ENCODE measurements at places on chromosomes 16 and 17.

GRCh38 chr17:10698096-10698818 is 863 bp downstream of the ADPRM start:
- DNase-seq = peak; percentile 71

GRCh38 chr16:68022278-68022727 is 729 bp downstream of the DDX28 start:
- no peak for DNase-seq

DNA sequence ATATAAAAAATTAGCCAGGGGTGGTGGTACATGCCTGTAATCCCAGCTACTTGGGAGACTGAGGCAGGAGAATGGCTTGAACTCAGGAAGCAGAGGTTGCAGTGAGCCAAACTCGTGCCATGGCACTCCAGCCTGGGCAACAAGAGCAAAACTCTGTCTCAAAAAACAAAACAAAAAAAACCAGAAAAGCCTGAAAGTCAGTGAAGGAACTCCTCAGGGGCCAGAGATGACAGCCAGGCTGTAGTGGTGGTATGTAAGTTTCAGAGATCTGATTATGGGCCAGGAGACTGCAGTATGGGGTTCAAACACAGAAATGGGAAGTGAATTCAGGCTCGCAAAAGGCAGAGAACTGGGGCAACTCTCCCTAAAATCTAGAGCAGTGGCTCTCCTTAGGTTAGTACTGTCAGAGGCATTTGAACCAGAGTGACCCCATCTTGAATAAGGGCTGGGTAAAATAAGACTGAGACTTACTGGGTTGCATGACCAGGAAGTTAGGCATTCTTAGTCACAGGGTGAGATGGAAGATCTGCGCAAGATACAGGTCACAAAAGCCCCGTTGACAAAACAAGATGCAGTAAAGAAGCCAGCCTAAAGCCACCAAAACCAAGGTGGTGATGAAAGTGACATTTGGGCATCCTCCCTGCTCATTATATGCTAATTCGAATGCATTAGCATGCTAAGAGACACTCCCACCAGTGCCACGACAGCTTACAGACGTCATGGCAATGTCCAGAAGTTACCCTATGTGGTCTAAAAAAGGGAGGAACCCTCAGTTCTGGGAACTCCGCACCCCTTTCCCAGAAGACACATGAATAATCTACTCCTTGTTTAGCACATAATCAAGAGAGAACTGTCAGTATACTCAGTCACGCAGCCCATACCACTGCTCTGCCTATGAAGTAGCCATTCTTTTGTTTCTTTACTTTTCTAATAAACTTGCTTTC is 120.2 kb upstream of the XYLT1 start:
- DNase-seq = no peak

GRCh38 chr17:48973806-48974205 is 5.4 kb upstream of the GIP start:
- DNase-seq = no peak

- no peak for DNase-seq
These were observed 3.6 kb downstream of the PNMT start for GRCh38 chr17:39671651-39672521.

- no peak for DNase-seq
These were observed 8.7 kb upstream of the SYNGR2 start for GRCh38 chr17:78159575-78160158.

DNA sequence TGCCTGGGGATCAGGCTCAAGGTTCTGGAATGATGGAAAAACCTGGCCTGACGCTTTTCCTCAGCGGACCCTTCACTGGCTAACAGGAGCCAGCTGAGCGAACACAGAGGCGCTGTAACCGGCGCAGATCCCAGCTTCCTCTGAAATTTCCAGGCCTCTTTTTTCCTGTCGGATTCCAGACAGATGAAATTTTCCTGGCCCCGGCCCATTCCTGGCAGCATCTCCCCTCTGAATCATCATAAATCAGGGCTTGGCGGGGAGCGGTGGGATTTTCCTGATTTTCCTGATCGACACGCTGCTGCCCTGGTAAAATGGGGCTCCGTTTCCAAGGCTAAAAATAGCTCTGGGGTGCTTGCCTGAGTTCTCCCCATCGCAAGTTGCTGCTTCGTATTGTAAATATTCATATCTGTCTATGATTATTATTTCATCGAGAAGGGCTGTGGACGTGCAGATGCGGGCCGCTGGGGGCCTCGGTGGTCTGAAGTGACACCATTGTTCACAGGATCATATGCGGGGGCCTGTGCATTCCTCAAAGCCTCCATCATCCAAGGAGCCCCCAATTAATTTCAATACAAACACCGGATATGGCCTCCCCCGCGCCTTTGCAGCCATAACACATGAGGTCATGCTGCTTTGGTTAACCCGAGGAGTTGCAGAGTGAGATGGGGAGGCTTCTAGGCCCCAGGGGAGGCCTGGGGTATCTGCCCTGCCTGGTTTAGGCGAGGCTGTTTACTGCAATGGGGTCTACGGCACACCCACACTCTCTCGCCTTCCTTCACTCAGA is 45.8 kb upstream of the ETV4 start:
- DNase-seq = no peak

- peak; percentile 54 for DNase-seq
These were observed 3.0 kb upstream of the DLX3 start for GRCh38 chr17:49997773-49998703.

DNA sequence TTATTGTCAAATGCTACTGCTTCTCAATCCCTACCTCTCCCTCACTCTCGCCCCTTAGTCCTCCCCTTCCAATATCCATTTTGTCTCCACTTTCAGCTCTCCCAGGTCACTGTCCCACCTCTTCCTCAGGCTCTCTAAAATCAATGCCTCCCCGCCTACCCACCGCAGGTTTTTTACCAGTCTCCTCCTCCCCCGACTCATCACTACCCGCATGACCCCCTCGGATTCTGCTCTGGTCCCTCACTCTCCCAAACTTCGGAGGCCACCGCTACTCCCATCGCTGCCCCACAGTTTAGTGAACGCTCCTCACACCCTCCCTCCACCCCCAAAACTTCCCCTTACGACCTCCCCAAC is 513 bp downstream of the CRLF3 start:
- no peak for DNase-seq

DNA sequence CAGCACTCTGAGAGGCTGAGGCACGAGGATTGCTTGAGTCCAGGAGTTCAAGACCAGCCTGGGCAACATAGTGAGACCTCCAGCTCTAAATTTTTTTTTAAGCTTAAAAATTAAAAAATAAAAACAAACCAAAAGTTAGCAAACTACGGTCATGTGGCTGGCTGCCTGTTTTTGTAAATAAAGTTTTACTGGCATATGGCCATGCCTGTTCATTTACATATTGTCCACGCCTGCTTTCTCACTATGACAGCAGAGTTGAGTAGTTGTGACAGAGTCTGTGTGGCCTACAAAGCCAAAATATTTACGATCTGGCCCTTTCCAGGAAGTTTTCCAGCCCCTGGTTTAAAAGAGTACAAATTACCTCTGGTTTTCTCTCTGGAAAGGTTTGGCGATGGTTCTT is 3.3 kb downstream of the SLX4 start:
- DNase-seq = peak; percentile 62

DNA sequence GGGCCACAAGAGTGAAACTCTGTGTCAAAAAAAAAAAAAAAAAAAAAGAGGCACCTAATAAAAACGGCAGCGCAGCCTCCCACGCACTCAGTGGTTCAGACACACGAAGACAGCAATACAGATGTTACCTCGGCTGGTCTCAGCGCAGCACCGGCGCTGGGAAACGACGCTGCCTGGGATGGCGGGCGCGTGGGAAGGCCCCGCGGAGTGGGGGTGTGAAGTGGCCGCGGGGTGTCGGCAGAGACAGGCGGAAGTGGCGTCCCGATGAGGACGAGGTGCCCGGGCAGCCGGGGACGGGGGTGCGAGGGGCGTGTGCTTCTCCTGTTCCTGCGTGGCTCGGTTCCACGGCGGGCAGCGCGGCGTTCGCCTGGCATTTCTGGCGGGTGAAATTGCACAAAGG is 179.4 kb downstream of the BANP start:
- no peak for DNase-seq

GRCh38 chr17:13311306-13311705 is 290.4 kb downstream of the HS3ST3A1 start:
- DNase-seq = peak; percentile 30

DNA sequence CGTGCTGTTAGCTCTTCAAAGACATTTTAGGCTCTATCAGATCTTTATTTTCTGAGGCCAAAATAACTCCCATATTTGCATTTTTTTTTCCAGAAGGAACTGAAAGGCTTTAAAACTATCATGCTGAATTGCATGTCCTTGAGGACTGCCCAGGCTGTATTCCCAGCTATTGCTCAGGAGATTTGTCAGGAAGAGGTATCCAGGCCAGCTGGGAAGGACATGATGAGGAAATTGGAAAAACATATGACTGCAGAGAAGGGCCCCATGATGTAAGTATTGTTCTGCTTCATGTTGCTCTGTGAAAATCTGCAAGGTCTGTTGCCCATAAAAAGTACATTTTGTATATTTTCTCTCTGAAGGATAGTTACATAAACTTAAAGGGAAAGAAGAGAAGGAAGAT is 5.7 kb downstream of the CDC6 start:
- no peak for DNase-seq

- no peak for DNase-seq
These were observed 52.1 kb downstream of the FOXL1 start for GRCh38 chr16:86630471-86630870.

GRCh38 chr17:40561871-40562611 is 3.2 kb downstream of the CCR7 start:
- DNase-seq = no peak

- peak; percentile 56 for DNase-seq
These were observed at the start of gene NAGLU for GRCh38 chr17:42536048-42536371. Gene NAGLU (plus strand): TSS chr17:42536241. CDS start chr17:42536273, 32 bp downstream.

GRCh38 chr16:1500465-1501150 is 7.4 kb downstream of the TELO2 start:
- no peak for DNase-seq

- no peak for DNase-seq
These were observed 115.1 kb downstream of the PPM1E start for GRCh38 chr17:58870747-58871146.

- no peak for DNase-seq
These were observed 71.1 kb downstream of the BANP start for GRCh38 chr16:88022076-88023042.

DNA sequence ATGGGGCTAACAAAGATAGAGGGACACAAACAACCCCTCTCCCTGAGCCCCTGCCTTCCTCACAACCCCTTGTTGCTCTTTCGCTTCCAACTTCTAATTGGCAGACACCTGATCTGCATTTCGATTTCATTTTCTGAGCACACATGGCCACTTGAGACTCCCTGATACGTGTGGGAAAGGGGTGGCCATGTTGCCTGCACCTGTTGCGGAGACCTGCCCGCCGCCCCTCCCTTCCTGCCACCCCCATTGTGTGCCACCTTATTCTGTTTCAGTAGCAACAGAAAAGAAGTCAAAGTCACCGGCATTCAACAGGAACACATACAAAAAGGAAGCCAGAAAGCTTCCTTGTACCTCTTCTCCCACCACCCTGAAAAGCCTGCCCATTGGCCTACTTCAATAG is 254.7 kb upstream of the SOX9 start:
- no peak for DNase-seq

- DNase-seq = peak; percentile 94
These were observed 7.6 kb downstream of the ALKBH5 start for GRCh38 chr17:18191236-18191667.

DNA sequence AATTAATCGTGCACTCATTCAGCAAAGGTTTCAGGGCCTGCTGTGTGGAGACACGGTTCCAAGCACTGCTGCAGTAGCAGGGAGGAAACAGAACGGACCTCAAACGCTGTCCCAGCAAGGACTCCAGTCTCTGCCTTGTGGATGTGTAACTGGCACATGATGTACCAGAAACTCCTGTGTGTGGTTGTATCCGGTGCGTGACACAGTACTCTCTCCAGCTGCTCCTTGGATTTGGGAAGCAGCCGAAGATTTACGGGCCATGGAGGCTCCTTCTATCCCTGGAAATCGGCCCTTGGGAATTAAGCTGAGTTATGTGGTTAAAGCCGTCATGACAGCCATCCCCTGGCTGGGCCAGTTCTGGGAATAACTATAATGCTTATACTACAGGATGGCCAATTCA is 8.5 kb upstream of the ANKRD11 start:
- no peak for DNase-seq

Measured in LNCaP clone FGC (cell line).